ENCODE measurements at places on chromosomes 2 and 18.

DNA sequence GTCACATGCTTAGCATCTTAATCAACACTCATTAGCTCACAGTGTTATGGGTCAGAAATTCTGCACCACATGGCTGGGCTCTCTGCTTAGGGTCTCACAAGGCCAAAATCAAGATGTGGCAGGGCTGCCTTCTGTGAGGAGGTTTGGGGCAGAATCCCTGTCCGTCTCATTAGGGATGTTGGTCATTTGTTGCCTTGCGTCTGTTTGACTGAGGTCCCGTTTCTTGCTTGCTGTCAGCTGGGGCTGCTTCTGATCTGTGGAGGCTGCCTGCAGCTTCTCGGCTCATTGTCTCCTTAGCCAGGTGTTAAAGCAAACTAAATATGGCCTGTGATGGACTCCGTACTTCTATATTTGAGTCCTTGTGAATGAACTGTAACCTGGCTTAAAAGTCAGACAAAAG lies 146.5 kb downstream of the NDUFA10 start:
- DNase-seq, result no peak

- no peak for DNase-seq
These were observed 105.3 kb downstream of the PARD3B start for GRCh38 chr2:204650611-204651010.

DNA sequence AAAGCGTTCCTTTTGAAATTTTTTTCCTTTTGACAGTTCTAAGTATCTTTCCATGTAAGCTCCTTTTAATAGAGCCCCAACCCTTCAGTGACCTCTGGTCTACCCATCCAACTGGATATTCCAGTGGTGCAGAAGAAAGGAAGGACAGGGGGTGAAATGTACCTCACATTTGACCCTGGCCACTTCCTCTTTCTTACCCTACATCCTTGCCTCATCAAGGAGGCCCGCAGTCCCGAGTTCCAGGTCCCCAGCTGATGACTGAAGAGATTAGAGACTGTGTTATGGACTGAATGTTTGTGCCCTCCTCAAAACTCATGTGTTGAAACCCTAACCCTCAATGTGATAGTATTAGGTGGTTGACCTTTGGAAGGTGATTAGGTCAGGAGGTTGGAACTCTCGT lies 158.1 kb downstream of the RBM43 start:
- no peak for DNase-seq

- DNase-seq, result no peak
These were observed 54.2 kb upstream of the ACSL3 start for GRCh38 chr2:222806526-222807137.

DNA sequence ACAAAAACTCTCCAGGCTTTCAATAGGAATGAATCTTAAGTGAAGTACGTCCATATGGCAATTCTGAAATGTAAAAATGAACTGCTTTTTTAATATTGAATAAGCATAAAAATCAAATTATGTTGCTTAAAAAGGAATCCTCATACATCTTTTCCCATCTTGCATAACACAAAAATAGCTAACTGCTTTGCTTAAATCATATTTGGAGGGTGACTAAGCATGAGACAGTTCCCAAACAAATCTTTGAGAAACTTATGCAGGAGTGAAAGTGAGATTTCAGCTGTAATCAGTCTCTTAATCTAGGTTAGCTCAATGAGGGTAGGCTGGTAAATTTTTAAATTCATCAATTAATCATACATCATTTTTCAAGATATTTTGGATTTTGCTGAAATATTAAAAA lies 111.5 kb downstream of the MBD5 start:
- DNase-seq, result no peak

DNA sequence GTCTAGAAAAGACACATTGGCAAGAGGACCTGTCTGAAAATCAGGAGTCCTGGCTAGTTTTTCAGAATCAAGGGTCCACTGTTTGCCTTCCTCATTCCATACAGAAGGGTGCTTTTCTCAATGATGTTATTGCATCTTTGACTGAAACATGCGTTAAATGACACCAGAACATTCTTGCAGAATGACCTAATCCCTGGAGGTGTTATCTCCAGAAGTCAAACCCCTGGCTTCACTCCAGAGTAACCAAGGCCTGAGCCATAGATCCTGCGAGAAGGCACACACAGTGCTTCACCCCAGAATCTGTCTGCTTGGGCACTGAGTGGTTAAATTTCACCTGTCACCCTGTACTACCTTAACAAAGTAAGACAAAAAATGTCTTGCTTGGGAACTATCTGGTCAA lies 1055.2 kb upstream of the FANCL start:
- DNase-seq, result no peak

- no peak for DNase-seq
These were observed 1053.5 kb upstream of the FAM98A start for GRCh38 chr2:34652636-34653035.

DNA sequence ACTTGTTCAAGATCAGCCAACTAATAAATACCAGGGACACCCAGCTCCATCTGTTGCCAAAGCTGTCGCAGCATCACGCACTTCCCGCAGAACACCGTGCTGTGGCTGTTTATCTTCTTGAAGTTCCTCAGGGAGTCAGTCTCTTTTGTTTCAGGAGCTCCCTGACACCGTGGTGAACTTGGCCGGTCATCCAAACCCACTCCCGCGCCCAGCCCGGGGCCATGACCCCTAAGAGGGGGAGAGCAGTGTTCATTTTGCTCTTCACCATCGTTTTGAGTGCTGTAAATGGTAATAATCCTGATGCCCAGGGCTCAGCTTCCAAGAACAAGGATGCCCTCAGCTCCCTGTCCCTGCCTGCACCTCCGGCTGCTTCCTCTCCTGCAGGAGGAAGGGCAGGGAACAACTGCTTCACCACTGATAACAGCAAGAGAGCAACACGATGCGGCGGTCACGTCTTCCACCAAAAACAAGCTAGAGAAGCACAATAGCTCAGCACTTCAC lies 131.4 kb downstream of the SEPTIN10 start:
- DNase-seq, result no peak

GRCh38 chr2:64133828-64134227 lies 10.4 kb downstream of the PELI1 start:
- DNase-seq, result no peak

- no peak for DNase-seq
These were observed 177.7 kb upstream of the OSR1 start for GRCh38 chr2:19536136-19536535.

GRCh38 chr2:46985512-46985911 lies 69.9 kb upstream of the MCFD2 start:
- DNase-seq, result no peak

- DNase-seq, result no peak
These were observed 378.4 kb upstream of the HNRNPA3 start for GRCh38 chr2:176834226-176834625.

- no peak for DNase-seq
These were observed 122.2 kb downstream of the TANC1 start for GRCh38 chr2:159090514-159091201.

GRCh38 chr2:162127422-162127821 lies 24.6 kb downstream of the GCG start:
- no peak for DNase-seq

DNA sequence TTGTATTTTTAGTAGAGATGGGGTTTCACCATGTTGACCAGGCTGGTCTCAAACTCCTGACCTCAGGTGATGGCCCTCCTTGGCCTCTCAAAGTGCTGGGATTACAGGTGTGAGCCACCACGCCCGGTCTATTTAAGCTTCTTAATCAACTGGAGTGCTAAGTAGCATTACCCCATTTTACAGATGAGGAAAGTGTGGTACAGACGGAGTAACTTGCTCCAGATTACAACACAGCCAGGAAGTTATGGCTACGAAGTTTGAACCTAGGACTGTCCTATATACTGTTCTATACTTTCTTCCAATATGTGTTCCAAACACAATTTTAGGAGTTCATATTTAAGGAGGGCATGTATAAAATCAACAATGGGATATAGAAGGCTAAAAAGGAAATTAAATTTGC lies 197.7 kb downstream of the TGIF1 start:
- DNase-seq, result no peak

DNA sequence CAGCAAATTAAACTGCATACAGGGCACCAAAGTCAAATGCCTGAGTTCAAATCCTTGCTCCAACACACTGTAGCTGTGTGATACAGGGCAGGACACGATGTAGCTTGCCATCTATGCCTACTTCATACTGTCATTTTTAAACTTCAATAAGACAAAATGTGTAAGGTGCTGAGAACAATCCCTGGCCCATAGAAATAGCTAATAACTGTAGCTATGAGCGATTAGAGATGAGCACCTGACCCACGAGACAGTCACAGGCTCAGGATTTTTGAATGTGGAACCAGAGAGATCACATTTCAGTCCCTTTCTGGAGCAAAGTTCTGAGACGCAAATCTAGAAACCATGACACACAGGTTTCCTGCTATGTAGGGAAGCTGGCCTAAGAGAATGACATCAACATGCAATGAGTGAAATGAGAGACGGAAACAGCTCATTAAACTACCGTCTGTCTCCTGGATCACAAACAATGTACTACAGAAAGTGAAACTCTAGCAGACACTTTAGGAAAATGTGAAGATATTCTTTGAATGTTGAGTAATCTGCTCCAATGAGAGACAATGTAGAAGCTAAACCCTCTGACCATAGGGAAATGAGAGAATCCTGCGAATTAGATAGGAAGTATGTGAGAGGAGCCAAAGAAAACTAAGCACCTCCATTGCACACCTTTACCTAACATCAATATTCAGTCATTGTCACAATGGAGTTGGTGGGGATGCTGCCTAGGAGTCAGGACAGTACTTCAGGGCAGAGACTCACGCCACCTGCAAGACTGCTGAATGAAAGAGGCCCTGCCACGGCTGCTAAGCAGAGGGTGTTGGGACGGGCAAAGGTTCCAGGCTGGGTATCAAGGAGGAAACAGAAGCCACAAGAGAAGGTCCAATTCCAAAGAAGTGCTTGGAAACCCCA lies 25.5 kb downstream of the B4GALT6 start:
- DNase-seq, result no peak

GRCh38 chr2:161956738-161957137 lies 117.3 kb downstream of the DPP4 start:
- DNase-seq, result no peak

DNA sequence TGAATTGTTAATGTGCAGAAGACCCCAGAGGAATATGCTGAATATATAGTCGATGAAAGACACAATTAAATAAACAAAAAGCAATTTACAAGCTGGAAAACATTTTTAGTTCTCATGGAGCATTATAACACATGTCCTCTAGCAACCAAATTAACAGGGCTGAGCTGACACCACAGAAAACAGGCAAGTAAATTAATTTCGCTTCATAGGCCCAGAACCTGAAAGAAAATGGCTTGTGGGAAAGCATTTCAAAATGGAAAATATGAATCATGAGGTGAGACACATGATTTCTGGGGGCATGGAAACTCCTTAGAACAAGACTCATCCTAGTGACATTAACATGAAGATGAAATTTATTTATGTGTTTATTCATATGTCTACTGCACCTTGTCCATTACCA lies 25.0 kb upstream of the RNF152 start:
- DNase-seq, result no peak

GRCh38 chr2:58427572-58428095 lies 186.5 kb upstream of the FANCL start:
- DNase-seq, result no peak

- no peak for DNase-seq
These were observed 151.2 kb downstream of the PRPF40A start for GRCh38 chr2:152565884-152566727.

GRCh38 chr18:50955253-50955652 lies 12.6 kb upstream of the ELAC1 start:
- no peak for DNase-seq

DNA sequence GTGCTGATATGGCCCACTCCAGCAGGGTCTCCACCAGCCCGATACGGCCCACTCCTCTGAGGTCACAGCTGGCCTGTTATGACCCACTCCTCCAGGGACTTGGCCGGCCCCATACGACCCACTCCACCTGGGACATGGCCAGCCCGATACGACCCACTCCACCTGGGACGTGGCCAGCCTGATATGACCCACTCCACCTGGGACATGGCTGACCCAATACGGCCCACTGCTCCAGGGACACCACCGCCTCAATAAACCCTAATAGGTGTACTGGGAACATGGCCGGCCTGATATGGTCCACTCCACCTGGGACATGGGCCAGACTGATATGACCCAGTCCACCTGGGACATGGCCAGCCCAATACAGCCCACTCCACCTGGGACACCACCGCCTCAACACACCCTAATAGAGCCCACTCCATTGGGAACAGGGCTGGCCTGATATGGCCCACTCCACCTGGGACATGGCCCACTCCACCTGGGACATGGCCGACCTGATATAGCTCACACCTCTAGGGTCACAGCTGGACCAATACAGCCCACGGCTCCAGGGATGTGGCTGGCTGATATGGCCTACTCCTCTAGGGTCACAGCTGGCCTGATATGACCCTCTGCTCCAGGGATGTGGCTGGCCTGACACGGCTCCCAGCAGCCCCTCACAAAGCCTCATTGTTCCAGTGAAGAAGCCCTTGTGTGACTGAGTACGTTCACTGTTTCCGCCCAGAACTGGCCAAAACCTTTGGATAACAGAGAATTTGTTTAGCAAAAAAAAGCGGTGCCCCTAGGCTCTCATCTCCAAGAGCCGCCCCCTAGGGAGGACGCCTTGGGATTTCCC lies 245.6 kb downstream of the HDAC4 start:
- no peak for DNase-seq

- no peak for DNase-seq
These were observed 24.6 kb upstream of the SPP2 start for GRCh38 chr2:234025891-234026401.

GRCh38 chr2:233689501-233689900 lies 3.2 kb upstream of the UGT1A6 start:
- DNase-seq, result no peak

DNA sequence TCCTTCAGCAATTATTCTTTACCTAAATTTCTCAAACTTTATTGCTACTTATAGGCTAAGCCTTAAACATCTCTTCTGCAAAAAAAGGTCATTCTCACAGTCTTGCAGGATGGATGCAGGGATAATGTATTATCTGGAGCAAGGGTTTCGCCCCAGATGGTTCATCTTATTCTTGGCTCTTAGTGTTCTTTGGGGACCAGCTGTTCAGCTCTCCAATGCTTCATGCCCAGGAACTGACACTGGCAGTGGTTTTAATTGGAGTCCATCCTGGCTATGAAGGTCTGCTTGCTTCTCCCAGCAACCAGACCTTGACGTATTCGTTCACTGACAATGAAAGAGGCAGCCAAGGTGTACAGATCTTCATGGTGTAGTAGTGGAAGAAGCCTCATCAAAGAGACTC lies 331.9 kb downstream of the SLC8A1 start:
- DNase-seq, result no peak

DNA sequence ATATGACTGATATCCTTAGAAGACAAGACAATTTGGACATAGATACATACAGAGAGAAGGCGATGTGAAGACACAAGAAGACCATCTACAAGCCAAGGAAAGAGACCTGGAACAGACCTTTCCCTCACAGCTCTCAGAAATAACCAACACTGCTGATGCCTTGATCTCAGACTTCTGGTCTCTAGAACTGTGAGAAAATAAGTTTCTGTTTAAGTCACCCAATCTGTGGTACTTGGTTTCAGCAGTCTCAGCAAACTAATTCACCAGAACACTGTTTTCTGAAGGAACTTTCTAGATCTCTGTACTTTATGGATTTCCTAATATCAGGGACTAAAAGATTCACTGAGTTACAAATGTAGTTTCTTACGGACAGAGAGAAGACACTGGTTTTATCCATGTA lies 58.8 kb downstream of the NAB1 start:
- DNase-seq, result no peak
